ENCODE measurements at places on chromosomes 1 and 21. TPM values are rescaled to one million over a fixed set of nuclear protein-coding genes. Genes with fewer than 3 reads are reported as not detected.

DNA sequence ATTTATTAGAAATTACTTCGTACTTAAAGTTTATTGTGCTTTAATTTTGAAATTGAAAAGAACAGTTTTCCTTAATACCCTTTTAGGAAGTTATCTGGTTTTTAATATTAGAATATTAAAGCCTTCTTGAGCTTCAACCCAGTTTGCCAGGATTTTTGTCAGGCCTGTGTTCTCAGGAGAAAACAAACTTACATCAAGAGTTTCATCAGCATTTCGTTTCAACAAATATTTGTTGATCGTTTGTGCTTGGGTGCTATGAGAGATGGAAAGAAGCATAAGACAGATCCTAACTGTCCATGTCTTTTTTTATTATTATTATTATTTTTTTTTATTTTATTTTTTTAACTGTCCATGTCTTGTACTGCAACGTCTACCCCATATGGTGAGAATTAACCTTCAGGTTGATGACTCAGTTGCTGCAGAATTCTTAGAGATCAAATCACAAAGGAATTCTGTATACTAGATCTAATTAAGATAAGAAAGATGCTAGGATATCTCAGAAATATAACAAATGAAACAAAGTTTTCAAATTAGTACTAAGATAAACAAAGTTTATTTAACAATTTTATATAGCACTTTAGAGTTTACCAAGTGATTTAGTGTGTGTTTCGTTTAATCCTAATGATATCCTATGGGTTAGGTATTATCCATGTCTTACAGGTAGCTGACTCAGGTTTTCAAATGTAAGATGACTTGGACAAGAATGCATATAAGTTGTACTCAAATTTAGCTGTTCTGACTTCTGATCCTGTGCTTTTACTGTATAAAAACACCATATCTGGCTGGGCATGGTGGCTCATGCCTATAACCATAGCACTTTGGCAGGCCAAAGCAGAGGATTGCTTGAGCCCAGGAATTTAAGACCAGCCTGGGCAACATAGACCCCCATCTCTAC is 14.3 kb downstream of the FBXO28 start:
- no peak for DNase-seq

- DNase-seq: no peak
Observed at GRCh38 chr1:16042096-16042495, 1.5 kb upstream of the CLCNKB start.

The PCP4 gene
- total RNA-seq: not detected

- no peak for DNase-seq
Observed at GRCh38 chr1:179038528-179039281, 13.0 kb downstream of the FAM20B start.

DNA sequence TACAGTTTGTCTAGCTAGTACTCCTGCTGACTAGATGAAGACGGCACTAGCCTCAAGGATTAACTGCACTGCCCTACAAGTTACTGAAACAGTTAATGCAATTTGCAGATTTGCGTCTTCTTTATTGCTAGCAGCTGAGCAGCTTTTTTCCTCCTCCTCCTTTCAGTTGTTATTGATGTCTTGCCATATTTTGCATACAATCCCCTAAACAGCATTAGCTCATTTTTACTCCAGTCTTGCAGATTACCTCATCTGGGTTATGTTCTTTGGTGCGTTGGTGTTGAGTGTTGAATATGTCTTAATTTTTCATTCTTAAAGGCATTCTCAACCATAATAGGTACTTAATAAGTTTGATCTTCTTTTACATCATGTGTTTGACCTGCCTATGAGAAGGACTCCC is 363.4 kb upstream of the LYPLAL1 start:
- no peak for DNase-seq

The HAO2 gene
- not detected for total RNA-seq

GRCh38 chr21:44533121-44533890 is 6.7 kb downstream of the KRTAP10-1 start:
- no peak for DNase-seq

The DMBX1 gene
- total RNA-seq: not detected

The GART gene
- total RNA-seq: 106 TPM

DNA sequence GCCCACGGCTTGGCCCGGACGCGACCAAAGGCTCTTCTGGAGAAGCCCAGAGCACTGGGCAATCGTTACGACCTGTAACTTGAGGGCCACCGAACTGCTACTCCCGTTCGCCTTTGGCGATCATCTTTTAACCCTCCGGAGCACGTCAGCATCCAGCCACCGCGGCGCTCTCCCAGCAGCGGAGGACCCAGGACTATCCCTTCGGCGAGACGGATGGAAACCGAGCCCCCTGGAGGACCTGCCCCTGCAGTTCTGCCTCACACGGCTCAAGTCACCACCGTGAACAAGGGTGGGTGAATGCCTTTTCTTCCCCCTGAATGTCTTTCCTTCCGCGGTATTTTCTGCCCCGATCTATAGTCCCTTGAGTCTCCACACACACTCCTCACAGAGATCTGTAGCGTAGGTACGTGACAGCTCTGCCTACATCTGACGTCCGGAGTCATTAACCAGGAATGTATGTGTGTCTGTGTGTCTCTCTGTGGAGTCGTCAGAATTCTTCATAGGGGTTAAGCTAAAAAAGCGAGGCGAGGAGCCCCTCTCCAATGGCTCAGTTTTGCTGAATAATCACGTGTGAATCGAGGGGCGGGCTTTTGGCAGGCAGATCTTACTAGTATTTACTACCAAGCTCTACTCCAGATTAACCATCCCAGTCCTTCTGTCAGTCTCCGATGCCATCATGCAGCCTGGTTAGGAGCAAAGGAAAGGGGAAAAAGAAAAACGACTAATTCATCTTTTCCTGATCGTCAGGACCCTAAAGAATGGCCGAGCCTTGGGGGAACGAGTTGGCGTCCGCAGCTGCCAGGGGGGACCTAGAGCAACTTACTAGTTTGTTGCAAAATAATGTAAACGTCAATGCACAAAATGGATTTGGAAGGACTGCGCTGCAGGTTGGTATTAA is at the start of gene CDKN2C:
Gene CDKN2C (plus strand): TSS at position 635 of the 898 bp plus-strand sequence. CDS start 124 bp downstream, at position 759.
- DNase-seq: peak; percentile 76

DNA sequence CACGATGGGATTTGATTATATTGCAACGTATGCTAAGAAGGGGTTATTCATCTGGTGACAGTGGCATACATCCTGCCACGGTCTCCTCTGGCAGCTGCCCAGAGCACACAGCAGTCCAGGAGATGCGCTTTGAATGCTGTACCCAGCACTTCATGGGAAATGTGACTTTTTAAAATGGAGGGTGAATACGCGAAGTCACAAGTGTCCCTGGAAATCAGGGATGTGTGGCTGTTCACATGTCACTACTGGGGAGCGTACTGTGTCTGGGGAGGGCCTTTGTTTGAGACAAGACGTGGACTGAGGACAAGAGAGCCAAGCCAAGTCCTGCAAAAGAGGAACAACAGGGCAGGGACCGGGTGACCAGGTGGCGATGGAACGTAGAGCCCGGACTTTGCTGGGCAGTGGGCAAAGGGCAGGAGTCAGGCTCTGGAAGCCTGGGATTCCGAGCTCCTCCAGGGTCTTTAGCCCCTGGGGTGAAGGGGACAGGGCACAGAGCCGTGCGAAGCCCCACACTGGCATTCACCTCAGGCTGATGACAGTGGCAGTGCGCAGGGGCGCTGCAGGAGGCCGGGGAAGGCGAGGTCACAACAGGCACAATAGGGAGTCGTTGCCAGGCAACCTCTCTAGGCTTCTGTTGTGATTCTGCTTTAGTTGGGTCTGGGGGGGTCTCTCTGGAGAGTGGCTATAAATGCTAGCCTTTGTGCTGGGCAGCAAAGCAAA is 11.4 kb upstream of the ZBTB21 start:
- no peak for DNase-seq

GRCh38 chr1:16145030-16145661 is 10.7 kb downstream of the EPHA2 start:
- DNase-seq: peak; percentile 93

GRCh38 chr1:51497340-51497739 is 21.7 kb downstream of the EPS15 start:
- DNase-seq: no peak

The UCHL5 gene
- 53.8 TPM for total RNA-seq

DNA sequence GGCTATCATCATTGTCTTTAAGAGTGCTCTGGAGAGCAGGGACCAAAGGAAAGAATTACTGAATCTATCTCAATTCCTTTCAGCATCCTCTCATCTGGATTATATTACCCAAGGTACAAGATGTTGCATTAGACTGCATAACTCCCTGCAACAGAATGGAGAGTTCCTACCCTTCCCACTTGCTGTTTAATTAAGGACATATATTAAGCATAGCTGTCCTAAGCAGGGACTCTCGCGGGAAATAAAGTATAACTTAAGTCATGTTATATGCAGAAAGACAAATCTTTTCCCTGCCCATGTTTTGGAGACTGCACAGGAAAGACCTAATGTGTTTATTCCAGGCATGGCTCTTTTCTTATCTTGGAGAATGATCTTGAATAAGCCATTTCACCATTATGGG is 6.8 kb upstream of the JAM2 start:
- DNase-seq: no peak

The TRNP1 gene
- total RNA-seq: 4.8 TPM

The DNAH14 gene
- 9.2 TPM for total RNA-seq

- no peak for DNase-seq
Observed at GRCh38 chr1:171899838-171900237, 58.5 kb downstream of the DNM3 start.

DNA sequence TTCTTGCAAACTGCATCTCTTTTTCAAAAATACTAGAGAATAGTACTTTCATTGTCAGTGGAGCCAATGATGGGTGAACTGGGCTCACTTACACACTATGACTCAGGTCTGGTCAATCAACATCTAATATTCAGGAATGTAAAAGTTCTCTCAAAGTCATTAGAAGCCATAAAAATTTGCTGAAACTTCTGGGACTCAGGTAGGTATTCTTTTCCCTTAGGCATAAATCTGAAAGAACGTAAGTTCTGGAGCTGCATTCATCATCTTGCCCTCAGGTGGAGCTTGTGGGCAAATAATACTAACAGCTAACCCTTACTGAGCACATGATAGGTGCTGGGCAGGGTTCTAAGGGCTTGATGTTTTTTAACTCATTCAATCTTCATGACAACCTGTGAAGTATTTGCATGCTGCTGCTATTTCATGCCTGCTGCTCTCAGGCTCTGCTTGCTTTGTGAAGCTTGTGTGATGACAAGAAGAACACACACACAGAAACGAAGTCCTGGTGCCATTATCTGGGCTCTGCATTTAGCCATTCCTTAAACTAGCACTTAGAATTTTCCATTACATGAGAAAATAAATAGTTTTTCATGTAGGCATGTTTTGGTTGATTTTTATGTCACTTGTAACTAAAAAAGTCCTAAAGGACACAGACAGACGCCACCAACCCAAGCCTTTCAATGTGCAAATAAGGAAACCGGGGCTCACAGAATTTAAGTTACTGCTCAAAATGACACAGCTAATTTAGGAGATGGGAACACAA is 394.2 kb upstream of the LYPLAL1 start:
- no peak for DNase-seq

GRCh38 chr1:112318263-112318662 is 77.8 kb upstream of the CTTNBP2NL start:
- DNase-seq: no peak

The CRYAA gene
- not detected for total RNA-seq

The AURKAIP1 gene
- 106 TPM for total RNA-seq

DNA sequence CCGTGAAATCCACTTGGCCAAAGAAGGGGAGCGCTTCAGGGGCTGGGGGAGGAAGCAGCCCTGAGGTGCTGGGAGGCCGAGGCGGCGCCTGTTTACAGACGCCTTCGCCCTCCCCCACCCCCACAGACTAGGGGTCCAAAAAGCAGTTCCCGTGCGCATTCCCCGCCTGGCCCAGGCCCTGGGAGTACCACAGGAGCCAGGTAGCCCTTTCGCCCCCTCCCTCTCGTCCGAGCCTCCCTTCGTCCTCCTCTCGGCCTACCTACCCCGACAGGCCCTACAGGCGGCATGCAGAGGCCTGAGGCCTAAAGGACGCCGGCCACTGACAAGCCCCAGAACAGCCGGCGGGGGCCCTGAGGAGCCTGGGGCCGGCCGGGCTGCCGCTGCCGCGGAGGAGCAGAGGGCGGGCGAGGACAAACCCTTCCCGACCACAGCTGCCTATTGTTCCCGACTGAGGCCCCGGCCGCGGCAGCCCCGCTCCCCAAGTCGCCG is 522 bp downstream of the RC3H1 start:
- DNase-seq: peak; percentile 61

DNA sequence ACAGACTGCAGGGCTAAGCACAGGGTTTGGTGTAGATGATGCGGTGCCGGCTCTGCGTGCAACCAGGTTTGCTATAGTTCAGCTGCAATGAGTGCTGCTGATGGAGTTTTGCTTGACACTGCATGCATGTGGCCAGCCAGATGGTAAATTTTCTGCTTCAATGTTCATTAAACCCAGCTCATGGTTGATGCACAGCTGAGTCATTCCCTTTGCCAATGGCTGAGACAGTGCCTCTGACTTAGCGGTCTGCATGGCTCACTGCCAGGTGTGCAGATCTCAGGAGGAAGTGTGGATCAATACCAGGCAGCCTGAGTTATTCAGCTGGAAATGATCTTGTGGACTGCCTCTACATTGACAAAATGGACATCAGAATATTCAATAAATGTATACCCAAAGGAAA is 172.7 kb upstream of the ZP4 start:
- no peak for DNase-seq

DNA sequence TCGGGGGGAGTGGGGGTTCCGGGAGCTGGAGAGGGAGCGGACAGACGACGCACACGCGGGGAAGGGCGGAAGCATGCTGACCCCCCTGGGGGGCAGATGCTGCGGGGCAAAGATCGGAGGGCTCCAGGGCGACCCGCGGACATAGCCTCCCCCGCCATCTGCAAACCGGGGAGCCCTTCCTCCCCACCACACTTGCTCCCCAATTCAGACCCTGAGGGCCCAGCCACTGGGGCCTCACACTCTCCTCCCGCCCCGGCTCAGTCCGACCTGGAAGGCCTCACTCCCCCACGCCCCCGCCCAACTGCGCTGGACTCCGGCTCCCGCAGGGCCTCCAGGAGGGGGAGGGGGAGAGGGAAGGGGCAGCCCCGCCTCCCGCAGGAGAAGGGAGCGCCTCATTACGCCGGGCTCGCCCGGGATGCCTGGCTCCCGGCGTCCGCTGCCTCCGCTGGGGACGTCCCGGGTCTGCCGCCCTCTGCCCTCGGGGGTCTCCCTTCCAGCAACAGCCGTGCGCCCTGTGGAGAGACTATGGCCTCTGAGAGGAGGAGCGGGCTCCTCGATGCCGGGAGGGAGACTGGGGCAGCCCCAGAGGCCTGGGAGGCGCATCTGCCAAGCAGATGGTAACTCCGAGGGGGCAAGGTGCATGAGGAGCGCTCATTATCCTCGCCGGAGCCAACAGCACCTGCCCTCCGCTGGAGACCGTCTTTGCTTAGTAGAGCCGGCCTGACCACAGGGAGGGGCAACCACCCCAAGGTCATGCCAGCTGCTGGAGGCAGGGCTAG is 636 bp upstream of the CAMK2N1 start:
- peak; percentile 40 for DNase-seq

Data from dermis blood vessel endothelial cell (primary cell).